ENCODE measurements at places on chromosomes 5 and 9.

DNA sequence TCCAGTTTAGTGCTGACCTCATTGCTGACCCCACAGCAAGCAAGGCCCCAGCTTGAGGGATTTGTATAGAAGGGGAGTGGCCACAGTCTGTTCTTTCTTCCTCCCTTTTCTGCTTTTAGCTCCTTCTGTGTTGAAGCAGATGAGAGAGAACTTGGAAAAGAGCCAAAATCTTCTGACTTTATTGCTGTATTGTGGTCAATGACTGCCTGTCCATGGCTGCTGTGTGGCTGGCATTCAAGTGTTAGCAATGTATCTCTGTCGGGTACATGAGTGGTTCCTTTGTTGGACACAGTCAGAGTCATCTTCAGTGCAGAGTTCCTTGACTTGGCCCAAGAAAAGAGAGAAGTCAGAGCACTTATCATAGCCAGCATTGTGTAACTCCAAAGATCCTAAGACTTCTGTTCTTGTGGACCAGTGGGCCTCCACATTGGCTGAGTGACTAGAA lies 154.1 kb downstream of the LRRC70 start:
- DNase-seq = no peak

GRCh38 chr5:9239626-9240025 lies 306.2 kb downstream of the SEMA5A start:
- no peak for DNase-seq

- no peak for DNase-seq
These were observed 167.7 kb downstream of the DOCK8 start for GRCh38 chr9:382383-382782.

- DNase-seq = no peak
These were observed 219.1 kb downstream of the MED10 start for GRCh38 chr5:6158974-6159831.

DNA sequence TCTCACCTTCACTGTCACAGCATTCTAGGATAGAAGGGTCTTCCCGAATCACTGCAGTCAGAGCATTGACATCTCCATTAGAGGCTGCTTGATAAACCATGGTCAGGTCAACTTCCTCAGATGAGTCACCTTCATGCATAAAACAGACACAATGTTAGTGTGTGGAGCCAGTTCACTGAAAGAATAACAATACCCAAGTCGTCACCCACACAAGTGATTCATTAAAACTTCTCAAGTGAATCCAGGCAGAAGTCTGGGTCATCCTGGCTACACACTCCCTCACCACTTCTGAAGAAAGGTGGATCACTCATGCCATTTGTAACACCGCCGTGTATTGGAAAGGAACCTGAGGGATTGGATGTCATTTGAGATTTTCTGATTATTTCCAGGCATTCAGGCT lies 49.6 kb downstream of the ANKRD55 start:
- no peak for DNase-seq

- DNase-seq = peak; percentile 83
These were observed 19.1 kb upstream of the MVB12B start for GRCh38 chr9:126307322-126308061.

- no peak for DNase-seq
These were observed 180.1 kb upstream of the MVB12B start for GRCh38 chr9:126146254-126147145.

DNA sequence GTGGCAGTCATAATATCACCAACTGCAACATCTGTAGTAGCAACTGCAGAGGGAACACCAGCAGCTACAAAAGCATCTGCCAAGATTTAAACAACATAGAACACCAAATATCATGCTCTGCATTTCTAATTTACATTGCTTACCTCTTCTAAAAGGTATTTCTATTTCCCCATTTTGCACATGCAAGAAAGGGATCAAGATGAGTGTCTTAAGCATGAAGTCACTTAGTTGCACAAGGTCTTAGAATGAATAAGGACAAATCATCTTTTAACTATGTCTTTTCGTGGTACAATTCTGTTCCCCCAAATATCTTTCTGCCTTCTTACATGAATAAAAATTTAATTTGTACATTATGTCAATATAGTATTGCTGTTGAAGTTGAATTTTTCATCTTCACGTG lies 1746.4 kb downstream of the EFNA5 start:
- DNase-seq = no peak

GRCh38 chr5:94308442-94308841 lies 310.0 kb downstream of the KIAA0825 start:
- no peak for DNase-seq

DNA sequence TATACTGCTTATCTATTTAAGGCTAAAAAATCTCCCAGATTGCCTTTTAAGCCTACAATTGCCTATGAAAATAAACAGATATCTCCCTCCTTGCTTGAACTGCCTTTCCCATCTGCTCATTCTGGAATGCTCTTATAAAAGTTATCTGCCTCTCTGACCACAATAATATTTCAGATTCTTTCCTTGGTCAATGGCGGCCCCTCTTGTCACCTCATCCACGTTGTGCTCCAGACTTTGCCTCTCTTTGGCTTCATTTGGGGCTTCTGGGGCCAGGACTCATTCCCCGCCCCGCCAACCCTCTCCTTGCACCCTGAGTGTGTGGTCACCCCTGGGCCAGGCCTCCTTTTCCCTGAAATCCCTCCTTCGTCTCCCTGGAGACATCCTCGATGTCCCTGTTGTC lies 110.0 kb upstream of the RPS23 start:
- DNase-seq = no peak

- peak; percentile 94 for DNase-seq
These were observed 94.6 kb downstream of the ZNF608 start for GRCh38 chr5:124651663-124652513.

DNA sequence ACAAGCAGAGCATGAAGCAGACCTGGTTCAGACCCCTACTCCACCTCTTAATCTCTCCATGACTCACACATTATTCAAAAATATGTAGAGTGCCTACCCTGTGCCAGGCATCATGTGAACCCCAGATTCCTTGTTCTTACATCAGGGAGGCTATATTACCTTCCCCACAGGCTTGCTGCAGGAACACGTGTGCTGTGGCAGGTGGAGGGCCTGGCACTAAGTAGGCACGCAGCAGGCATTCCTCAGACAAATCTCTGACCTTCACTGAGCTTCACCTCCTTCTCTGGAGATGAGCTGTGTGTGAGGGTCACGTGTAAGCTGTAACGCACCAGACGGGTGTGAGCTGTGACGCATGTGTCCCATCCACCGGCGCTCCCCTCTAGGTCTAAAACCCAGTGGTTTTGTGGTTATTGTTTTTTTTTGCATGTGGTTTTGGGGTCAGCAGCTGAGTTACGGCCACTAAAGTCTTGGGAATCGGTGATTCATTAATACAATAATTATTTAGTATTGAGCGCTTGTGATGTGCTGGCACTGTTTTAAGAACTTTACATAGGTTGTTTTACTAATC lies 30.3 kb downstream of the ANGPTL2 start:
- no peak for DNase-seq

DNA sequence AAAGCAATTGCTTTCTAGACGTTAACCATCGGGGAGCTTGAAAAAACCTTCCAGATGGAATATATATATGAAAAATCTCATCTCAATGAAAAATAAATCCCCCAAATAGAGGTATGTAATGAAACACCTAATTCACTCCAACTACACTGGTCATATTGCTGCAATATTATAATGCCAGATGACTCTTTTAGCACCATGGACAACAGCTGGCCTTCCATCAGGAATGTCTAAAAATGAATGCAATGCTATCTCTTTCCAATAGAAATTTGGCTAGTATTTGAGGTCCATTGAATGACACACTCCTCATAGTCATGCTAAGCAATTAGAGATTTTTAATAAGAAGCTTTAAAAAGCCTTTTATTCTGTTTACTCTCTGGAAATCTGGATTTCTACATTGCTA lies 340.2 kb upstream of the BRINP1 start:
- DNase-seq = no peak

DNA sequence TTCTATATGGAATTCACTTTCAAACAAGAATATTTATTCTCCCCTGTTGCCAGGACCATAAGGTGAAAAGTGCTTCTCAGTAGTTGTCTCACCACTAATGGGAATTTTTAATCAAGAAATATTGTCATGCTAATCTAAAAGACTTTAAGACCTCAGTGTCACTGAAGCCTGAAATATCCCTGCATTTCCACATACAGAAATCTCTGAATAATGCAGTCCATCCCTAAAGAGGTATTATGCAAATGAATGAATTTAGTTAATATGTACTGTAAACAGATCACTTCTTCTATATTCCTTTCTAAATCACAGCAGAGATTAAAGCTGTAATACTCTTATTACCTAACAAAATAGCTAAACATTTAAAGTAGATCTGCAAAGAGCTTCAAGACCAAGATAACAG lies 531.1 kb upstream of the CDH6 start:
- DNase-seq = no peak

- DNase-seq = no peak
These were observed 31.3 kb upstream of the SEC16A start for GRCh38 chr9:136514022-136514714.

DNA sequence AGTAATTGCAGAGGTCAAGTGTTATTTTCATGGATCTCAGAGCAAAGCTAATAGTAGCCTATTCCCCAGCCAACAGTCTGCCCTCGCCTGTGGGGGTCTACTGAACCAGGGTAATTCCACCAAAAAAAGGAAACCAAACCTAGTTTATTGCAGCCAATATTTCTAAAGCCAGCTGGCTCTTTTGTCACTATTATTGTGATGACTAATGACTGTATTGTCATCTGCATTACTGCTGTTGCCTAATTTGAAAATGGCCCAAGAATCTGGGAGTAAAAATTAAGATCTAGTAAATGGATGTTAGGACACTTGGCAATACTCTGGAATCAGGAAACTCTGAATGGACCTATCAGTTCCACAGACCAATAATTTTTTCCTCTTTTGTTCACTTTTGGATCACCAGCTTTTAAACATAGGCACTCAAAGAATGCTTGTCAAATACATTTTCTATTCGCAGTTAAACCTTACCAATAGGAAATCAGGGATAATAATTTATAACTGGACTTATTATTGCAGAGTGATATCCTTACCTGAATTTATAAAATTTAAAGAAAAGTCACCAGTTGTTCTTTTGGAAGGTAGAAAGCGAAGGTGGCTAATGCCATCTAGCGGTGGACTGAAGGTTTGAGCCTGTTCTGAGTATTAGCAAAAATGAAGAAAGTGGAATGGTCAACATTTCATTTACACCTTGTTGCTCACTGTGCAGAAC lies 69.2 kb downstream of the SYK start:
- no peak for DNase-seq

GRCh38 chr5:91020065-91020800 lies 362.9 kb downstream of the ARRDC3 start:
- DNase-seq = no peak

- DNase-seq = no peak
These were observed 221.3 kb downstream of the GRIA1 start for GRCh38 chr5:153711755-153712154.

DNA sequence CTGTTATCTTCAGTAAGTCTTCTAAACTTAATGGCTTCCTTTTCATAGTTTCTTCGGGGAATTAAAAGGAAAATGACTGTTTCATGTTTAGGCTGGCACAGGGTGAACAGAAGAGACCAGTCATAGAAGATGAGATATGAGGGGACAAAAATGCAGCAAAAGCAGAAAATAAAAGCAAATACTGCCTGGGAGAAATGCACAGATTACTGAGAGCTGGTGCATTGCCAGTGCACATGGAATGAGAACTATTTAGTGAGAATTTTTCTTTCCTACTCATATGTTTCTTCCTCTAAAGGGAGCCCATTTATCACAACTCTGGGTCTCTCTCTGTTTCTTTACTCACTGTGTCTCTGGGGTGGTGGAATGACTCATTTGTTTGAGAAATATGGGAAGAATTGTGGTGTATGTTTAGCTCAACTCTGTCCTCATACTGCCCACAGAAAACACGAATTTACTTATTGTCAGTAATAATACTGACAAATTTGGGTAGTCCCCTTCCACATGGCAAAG lies 25.9 kb upstream of the ANKRD55 start:
- DNase-seq = no peak

GRCh38 chr9:135711391-135711790 lies 9.4 kb downstream of the KCNT1 start:
- no peak for DNase-seq

GRCh38 chr9:119662329-119662728 lies 293.1 kb upstream of the BRINP1 start:
- DNase-seq = no peak

- DNase-seq = no peak
These were observed 2.0 kb downstream of the S100Z start for GRCh38 chr5:76851728-76852369.

DNA sequence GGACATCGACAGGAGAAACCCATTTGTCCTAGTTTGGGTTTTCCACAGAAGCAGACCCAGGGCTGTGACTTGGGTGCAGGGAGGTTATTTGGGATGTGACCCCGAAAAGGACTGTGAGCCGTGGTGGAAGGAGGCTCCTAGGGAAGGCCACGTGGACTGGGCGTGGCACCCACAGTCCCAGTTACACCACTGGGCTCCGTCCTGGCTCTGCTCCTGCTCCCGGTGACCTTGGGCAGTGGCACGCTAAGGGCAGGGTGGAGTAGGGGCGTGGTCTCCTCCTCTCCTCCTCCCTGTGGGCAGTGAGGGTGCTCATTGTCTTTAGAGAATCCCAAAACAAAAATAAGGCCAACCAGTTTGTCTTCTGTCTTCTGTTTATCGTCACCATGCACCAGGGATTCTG lies 190.1 kb downstream of the GADD45G start:
- DNase-seq = no peak

DNA sequence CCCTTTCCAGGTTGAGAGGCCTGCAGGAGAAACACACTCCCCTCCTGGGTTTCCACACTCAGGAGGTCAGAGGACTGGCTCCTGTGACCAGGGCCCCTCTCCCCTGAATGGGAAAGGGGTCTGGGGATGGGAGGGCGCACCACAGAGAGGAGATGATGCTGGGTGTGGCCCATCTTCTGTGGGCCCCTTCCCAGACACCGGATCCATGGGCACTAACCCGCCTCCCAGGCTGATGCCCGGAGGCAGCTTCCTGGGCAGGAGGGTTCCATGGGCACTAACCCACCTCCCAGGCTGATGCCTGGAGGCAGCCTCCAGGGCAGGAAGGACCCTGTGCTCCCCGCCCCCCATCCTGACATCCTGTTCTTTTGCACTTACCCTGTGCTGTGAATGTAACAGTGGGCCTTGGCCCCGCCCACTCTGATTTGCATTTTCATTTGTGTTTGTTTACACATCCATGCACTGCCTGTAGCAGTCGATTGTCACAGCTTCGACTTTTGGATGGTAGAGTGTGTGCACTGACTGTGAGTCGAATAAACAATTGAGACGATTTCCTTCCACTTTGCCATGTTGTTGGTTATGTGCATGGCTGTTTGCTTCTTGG lies 9.3 kb upstream of the DOLPP1 start:
- DNase-seq = no peak

DNA sequence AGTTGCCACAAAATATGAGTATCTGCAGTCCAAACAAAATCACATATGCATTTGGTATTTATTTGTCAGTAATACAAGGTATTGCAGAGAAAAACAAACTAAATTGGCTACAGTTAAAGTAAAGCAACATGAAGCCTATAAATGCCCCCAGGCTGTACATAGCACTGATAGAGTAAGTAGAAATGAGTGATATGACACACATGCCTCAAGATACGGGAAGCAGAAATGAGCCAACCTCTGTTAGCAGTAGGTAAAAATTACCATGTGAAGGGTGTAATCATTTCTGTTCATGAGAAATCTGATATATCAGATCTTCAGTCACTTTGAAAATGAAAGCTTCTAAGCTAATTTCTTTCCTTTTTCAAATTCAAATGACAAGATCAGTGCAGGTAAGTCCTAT lies 131.1 kb downstream of the CHSY3 start:
- DNase-seq = no peak

- DNase-seq = no peak
These were observed 7.4 kb downstream of the MTX3 start for GRCh38 chr5:79983618-79984017.

GRCh38 chr9:105127863-105128220 lies 116.6 kb upstream of the SLC44A1 start:
- DNase-seq = no peak

- DNase-seq = no peak
These were observed 11.9 kb downstream of the GIN1 start for GRCh38 chr5:103108086-103108485.

All from hypothalamus (tissue), 51 donors.